ENCODE measurements at places on chromosomes 6 and 20.

DNA sequence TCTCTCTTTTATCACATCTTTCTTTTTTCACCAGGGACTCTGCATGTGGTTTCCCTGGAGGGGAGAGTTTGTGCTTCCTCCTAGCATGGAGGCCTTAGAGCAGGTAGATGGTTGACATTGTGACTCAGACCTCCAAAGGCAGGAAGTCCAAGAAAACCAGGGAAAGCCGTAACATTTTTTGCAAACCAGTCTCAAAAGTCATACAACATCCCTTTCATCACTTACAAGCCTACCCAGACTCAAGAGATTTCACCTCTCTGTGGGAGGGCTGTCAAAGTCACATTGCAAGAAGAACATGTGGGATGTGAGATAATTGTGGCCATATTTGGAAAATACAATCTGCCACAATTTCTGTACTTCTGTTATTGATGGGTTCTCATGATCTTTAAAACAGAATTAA lies 46.2 kb downstream of the SNRNP48 start:
- no peak for DNase-seq

DNA sequence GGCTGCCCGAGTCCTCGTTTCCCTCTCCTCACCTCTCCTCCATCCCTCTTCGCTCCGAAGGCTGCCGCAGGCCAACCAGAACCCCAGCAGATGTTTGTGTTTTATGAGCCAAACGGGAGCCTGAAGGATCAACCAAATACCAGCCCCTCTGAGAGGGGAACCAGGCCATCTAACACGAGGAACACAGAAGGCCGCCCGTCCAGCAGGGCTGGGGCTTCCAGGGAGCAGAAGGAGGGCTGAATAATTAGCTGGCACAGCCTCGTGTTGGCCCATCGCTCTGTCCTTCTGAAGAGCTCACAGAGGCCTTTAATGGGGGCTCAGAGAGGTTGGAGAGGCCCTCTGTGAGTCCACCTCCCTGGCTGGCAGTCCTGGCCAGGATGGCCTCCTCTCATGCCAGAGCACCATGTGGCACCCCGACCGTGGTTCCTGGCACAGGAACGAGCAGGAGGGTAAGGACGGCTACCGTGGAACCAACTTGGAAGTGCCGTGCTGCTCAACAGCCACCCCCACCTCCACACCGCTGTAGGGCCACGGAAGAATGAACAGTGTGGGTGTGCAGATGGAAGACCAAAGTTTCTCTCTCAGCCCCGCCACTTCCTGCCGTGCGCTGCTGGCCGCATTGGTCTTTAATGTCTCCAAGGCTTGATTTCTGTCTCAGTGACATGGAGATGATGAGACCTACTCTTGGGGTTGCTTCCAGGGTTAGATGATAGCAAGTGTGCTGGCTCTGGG lies 155.2 kb downstream of the SCML4 start:
- no peak for DNase-seq

- DNase-seq = no peak
These were observed 16.0 kb downstream of the HLA-DPA1 start for GRCh38 chr6:33057222-33058150.

- DNase-seq = no peak
These were observed 262.3 kb upstream of the PLN start for GRCh38 chr6:118285791-118286190.

DNA sequence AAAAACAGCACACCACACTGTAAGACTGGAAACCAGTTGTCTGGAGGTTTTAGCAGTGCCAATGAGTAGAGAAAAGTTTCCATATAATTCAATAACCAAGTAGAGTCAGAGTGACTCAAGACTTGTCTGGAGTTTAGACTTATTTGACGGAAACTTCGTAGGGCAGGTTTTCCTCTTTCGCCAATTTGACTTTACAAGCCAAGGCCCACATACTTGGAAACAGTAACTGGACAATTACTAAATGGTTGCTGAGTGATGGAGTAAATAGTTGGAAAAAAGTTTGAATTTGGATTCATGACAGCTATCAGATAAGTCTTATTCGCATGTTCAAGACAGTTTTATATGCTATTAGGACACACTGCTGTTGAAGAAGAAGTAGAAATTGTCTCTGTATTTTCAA lies 48.1 kb upstream of the CTAGE9 start:
- no peak for DNase-seq

DNA sequence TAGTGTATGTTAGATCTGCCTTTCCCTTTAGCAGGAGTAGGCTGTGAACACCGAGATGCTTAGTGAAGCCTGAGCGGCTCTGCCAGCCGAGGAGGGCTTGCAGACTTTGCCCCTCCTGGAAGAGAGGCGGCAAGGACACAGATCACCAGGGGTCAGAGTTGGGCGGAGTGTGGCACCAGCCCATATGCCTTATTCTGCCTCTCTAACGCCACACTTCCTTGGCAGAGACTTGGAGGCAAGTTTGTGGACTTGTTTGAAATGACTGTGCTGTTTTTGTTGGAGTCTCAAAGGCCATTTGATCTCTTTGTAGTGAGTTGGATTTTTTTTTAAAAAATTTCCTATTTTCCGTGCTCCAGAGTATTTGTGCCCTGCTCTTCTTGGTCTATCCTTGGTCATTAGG lies 44.5 kb upstream of the CLDN20 start:
- no peak for DNase-seq

DNA sequence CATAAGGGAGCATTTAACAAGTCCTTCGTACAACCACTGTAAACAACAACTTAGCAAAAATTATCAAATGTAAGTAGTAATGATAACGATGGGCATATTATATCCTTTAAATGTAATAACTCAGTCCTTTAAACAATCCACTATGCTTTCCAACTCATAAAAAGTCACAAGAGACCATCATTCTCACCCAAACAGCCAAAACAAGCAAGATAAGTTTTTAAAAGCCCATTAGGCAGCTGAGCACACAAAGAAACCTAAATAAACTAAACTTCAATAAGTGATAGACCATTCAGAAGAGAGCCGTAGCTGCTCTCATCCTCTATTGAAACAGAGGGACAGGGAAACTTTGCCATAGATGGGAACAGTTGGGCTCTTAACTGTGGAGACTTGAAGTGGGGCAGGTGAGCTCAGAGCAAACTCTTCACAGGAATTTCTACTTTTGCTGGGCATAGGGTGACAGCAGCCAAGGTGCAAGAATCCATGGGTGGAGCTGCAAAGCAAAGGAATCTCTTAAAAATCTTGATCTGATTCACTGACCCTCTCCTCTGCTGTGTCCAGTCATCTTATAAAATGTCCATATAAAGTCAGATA lies 22.5 kb downstream of the RAB22A start:
- DNase-seq = no peak

GRCh38 chr6:75926293-75927168 lies 145.9 kb downstream of the IMPG1 start:
- no peak for DNase-seq

GRCh38 chr6:141653590-141653989 lies 479.1 kb upstream of the GJE1 start:
- no peak for DNase-seq

DNA sequence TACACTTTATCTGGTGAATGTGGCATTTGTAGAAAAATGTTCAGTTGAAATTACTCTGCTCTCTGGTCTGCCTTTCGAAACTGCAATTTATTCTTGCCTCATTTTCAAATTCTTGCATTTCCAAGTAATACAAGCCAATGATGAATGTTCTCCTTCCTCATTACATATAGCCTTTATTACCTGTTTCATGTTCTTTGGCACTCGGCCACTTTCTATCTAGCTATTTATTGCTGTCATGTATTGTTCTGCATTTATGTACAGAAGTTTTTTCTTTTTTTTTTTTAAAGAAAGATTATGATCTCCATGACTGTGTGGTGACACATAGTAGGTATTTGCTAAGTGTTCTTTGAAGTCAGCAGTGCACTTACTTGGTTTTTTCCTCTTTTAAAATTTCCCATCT lies 261.4 kb downstream of the ZFAND3 start:
- no peak for DNase-seq

GRCh38 chr6:90545448-90545847 lies 41.4 kb downstream of the MAP3K7 start:
- DNase-seq = no peak

DNA sequence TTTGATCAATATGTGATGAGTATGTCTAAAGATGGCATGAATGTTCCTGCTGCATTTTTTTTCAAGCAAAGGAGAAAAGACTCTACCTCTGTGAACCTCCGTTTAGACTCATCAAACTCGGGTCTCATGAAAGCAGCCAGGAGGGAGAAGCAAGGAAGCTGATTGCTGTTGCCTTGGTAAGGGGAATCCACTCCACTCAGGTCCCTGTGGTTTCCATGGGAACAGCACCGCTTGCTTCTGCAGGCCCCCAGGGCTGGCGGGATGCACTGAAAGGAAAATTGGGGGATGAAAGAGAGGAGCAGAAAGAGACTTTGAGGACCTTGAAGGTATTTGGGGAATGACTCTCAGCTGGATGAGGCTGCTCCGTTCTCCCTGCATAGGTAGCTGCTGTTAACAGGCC lies 249.6 kb upstream of the RIN2 start:
- no peak for DNase-seq

- no peak for DNase-seq
These were observed 153.5 kb downstream of the EYA4 start for GRCh38 chr6:133394630-133395029.

- no peak for DNase-seq
These were observed 3.9 kb upstream of the MRGBP start for GRCh38 chr20:62792182-62792939.

- no peak for DNase-seq
These were observed 52.9 kb upstream of the HDDC2 start for GRCh38 chr6:125354649-125355048.

DNA sequence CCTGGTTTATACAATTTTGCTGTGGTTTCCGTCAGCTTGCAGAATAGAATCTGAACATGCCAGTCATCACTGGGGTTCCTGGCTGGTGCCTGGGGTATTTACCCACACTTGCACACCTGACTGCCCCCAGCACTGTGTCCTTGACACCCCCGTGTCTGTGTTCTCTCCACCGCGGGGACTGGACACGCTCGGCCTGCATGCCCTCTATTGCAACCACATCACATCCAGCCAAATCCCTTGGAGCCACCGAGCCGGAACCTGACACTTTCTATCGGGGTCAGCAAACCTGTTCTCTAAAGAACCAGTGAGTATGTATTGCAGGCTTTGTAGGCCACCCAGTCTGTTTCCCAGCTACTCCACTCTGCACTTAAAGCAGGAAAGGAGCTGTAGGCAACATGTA lies 527.5 kb downstream of the PRKN start:
- DNase-seq = no peak

GRCh38 chr6:3439961-3440360 lies 16.9 kb downstream of the SLC22A23 start:
- DNase-seq = no peak

GRCh38 chr6:44058617-44059358 lies 68.5 kb downstream of the MRPL14 start:
- no peak for DNase-seq

DNA sequence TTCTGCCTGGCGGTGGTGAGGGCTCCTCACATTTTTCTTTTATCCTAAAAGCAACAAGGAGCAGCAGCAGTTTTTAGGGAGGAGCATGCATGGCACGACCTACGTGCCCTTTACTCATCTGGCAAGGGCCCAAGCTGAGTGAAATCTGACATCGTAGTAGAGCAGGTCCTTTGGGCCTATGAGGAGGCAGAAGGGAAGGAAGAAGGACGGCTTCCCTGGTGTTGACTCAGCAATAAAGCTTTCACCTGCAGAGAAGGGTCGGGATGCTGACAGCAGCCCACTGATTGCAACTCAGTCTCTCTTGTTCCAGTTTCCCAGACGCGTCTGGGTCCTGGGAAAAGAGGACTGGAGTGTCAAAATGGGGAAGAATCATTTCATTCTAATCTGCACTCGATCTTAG lies 409.1 kb upstream of the AGPAT4 start:
- DNase-seq = no peak

DNA sequence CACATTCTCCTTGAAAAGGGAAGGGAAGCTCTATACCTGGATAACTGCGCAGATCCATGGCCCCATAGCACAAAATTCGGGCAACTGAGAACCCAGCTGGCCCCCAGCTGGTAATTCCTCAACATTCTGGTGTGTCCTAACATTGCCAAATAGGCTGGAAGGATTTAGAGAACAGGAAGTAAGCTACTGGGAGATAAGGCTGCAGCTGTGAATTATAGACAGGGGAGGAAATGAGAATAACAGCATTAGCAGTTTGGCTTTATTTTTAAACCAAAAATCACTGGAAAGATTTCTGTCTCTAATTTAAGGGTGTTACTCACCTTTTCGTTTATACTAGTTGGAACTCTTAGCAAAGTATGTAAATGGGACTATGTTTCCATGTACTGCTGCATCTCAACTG lies 97.2 kb downstream of the TULP4 start:
- DNase-seq = no peak

DNA sequence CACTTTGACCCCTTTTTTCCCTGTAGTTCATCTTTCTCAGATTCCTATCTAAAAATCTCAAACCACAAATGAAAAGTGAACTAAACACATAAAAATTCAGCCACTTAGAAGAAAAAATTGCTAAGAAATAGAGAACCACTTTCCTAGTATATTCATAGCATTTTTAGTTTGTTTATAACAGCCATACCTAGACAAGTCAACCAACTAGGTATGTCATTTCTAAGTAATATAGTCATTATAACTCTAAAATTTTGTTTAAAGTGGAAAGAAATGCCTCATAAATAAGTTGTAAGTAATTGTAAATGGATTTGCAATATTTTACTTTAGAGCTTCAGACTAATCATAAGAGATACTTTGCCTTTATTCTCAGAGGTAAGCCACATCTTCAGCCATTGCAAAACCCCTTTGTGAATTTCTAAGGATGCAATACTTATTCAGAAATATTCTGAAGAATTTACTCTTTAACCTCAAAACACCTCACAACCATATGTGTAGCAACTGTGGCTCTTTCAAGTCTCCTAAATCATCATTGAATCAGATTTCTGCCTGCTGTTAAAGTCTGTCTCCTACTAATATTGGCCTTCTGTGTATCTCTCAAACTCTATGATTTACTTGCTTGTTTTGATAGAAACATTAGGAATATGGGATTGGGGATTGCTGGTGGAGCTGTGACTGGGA lies 6.9 kb upstream of the SUMO4 start:
- no peak for DNase-seq

DNA sequence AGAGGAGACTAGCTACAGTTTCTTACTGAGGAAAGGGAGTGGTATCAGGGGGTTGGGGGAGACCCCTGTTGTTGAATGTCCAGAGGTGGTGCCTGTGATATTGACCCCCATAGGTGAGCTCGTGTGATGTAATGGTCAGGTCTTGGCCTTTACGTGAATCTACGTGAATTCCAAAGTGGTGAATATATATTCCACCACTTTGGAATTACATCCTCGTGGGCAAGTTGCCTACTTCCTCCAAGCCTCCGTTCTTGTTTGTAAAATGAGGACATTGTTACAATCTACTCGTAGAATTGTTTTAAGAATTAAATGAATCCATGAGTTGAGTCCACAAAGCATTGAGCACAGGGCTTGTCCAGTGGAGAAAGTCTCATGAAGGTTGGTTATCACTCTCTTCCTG lies 47.3 kb downstream of the TSHZ2 start:
- DNase-seq = no peak
